ENCODE measurements at places on chromosomes 7 and 10. TPM values are rescaled to one million over a fixed set of nuclear protein-coding genes. Genes with fewer than 3 reads are reported as not detected.
A peak's percentile ranks its signal among the peaks of the same experiment; 100 is the strongest.

The WDFY4 gene
- 0.19 TPM for total RNA-seq

The CFAP43 gene
- total RNA-seq, result not detected

DNA sequence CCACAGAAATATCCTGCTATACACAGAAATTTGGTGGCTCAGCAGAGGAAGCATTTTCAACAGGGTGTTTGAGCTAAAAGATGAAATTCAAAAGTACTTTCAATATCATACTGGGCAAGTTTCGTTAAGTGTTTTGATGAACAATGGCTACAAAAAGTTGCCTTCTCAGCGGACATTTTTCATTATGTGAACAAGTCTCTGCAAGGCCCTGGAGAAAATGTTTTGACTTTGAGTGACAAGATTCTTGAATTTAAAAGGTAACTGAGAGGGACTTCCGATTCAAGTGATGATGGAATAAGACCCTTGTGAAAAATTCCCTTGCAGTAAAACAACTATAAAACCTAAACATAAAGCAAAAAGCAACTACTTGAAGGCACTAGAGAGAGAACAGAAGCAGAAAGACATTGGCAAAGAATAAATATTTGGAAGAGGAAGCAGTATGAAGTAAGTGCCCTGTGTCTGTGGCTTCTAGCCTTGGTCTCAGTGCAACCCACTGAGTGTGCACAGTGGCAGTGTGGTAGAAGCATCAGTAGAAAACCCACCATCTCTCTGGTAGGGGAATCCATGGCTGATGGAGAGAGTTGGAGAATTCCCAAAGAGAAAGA is 62.5 kb upstream of the NAMPT start:
- no peak for DNase-seq

The IFIT2 gene
- 1.2 TPM for total RNA-seq

DNA sequence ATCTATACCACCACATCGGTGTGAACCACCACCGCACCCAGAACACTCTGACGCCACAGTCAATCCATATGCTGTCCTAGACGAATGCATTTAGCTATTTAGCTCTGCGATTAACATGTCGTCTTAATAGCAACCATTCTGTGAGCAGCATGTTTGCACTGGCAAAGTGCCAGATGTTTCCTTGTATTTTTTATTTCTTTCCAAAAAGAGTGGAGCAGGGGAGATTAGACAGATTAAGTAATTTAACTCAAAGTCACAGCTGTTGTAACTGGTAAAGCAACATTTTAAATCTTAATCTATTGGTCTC is 57.0 kb upstream of the ARL4A start:
- no peak for DNase-seq

- no peak for DNase-seq
Observed at GRCh38 chr7:30851651-30852307, 59.9 kb upstream of the AQP1 start.

GRCh38 chr10:99427566-99428190 is 2.7 kb downstream of the GOT1 start:
- DNase-seq, result no peak

DNA sequence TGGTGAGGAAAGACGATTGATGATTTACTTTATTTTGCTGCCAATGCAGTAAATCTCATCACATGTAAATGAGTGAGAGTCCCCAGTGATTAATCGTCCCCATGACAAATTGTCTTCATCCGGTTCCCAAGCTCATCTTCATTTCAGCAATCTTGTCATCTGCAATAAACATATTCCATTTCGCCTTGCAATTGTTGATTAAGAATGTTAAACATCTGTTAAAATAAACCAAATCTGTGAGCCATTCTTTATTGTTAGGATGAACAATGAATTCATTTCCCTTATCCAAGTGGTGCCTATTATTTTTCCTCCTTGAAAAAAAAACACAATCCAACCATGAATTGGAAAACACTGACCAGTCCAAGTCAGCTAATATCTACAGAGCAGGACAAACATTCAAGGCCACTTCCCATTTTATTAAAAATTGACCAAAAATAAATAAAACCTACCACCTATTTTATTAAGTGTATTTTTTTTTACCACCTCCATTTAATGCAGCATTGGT is 36.5 kb downstream of the NPS start:
- no peak for DNase-seq

DNA sequence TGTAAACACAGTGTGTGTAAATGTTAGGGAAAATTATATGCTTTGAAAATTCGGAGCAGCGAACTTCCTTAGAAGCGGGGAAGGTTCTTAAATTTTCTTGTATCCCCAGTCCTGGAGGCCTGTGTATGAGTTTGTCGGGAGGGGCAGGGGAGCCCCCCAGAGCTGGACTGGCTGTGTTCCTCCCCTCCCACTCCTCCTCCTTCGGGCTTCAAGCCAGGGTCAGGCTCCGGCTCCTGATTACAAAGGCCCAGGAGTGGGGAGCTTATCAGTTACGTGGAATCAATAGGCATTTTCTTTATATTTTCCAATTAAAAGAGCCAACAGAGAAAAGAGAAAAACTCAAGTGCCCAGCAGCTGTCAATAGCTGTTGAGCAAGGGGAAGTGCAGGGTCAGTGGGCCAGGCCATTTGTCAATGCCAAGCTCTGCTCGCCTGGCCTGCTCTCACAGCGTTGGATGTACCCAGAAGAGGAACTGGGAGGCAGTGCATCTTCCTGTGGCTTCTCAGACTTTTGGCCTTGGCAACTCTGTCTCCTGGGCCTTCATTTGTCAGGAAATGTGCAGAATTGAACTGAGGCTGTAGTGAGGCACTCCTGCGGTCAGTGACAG is 156.9 kb upstream of the PCBD1 start:
- DNase-seq, result no peak

The FASTK gene
- 75.6 TPM for total RNA-seq

- peak; percentile 48 for DNase-seq
Observed at GRCh38 chr7:2709553-2710285, 21.7 kb downstream of the AMZ1 start.

Data from mammary epithelial cell (primary cell).